ENCODE measurements at places on chromosomes 12 and 14. TPM values are rescaled to one million over a fixed set of nuclear protein-coding genes. Genes with fewer than 3 reads are reported as not detected.

DNA sequence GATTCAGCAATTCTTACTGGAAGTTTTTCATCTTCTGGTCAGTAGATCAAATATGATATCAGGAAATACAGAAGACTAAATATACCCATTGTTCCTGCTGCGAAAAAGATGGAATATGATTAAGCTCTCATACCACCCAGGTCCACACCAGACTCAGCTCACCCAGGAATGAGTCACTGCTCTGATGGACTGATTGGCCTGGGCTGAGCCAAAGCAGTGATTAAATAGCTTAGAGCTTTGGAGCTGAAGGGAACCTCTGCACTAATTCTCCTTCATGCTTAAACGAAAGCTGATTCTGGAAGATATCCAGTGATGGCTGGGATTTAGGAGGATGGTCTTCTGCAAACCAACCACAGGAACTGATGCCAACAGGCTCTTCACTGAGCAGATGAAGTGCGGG lies 62.0 kb upstream of the SYT1 start:
- DNase-seq, result no peak

GRCh38 chr12:112275836-112276235 lies 106.4 kb downstream of the HECTD4 start:
- no peak for DNase-seq

- DNase-seq, result no peak
These were observed 93.9 kb downstream of the DACT1 start for GRCh38 chr14:58731465-58732293.

GRCh38 chr12:76032043-76032981 lies 736 bp upstream of the PHLDA1 start:
- peak; percentile 79 for DNase-seq

GRCh38 chr14:56810836-56811592 lies 735 bp upstream of the OTX2 start:
- no peak for DNase-seq

- DNase-seq, result no peak
These were observed 39.0 kb downstream of the SLCO1B1 start for GRCh38 chr12:21169878-21170472.

GRCh38 chr14:83347874-83348273 lies 1814.2 kb upstream of the SEL1L start:
- no peak for DNase-seq

- no peak for DNase-seq
These were observed 106.7 kb downstream of the AEBP2 start for GRCh38 chr12:19546027-19546426.

GRCh38 chr12:52461693-52462092 lies 9.7 kb upstream of the KRT6B start:
- DNase-seq, result no peak

- no peak for DNase-seq
These were observed 41.2 kb upstream of the MED13L start for GRCh38 chr12:116318576-116319232.

- no peak for DNase-seq
These were observed 1.1 kb downstream of the SP1 start for GRCh38 chr12:53380794-53381730.

- DNase-seq, result no peak
These were observed 96.8 kb downstream of the EXOC5 start for GRCh38 chr14:57171903-57172302.

DNA sequence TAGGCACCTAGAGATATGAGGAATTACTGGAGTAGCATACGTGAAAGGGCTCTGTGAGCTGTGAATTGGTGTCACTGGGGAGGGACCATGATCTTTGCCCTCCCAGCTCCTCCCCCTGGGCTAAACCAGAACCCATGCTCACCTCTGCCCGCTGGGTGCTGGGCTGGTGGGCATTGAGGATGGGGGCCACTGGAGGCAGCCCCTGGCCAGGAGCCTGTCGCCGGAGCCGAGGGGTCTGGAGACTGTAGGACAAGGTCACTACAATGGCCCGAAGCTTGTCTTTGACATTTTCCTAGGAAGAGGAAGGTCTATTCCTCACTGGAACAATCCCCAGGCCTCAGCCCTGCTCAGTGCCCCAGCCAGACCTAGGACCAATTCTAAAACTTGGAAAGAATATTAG lies 11.6 kb downstream of the ITGA7 start:
- DNase-seq, result no peak

GRCh38 chr12:109949089-109949488 lies 47.1 kb downstream of the GIT2 start:
- DNase-seq, result no peak

GRCh38 chr14:92631098-92631497 lies 117.3 kb downstream of the LGMN start:
- no peak for DNase-seq

DNA sequence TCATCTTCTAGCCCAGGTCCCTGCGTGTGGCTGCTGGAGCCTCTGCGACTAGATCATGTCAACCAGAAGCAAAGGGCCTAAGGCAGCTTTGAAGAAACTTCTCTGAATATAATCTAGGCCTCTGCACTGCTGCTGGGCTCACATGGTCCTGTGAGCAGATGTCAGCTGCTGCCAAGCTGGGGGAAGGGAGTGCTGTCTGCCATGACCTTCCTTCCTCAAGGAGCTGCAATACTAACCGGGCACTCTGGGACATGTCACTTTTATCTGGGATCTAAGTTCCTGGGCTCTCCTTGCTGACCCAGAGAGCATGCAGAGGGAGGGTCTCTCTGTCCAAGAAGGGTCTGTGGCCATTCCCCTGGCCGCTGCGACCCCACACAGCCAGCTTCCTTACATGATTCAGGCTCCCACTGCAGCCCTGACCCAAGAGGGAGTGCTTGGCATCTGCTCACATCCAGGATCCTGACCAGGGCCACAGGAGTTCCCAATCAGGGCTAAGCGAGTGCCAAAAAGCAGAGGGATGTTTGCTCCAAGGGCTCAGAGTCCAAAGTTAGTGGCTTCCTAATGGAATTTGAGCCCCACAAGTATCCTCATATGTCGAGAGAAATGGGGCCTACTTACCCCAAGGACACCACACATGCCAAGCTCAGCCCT lies 74.0 kb downstream of the PLEKHG3 start:
- DNase-seq, result peak; percentile 72

GRCh38 chr14:67486890-67487289 lies 1.6 kb downstream of the TMEM229B start:
- DNase-seq, result peak; percentile 77

DNA sequence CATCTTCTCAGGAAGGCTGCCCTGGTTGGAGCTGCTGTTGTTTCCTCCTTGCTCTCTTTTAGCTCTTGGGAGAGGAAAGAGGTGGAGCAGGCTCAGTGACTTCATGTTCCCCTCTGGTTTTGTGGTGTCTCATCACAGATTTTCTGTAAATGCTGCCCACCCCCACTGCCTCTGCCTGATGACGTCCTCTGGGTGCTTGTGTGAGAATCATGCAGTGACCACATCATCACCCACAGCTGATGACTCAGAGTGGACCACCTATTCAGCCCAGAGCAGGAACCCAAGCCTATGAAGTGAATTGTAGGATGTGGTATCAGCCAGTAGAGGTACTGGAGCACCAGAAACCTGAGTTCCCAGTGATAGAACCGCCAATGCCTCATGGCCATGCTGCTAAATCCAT lies at the start of gene GZMB:
Gene GZMB (minus strand): TSS at position 33 of the 400 bp plus-strand sequence. CDS start 30 bp downstream, at position 3.
- DNase-seq, result no peak

- no peak for DNase-seq
These were observed 115.4 kb upstream of the OVCH1 start for GRCh38 chr12:29612912-29613311.

DNA sequence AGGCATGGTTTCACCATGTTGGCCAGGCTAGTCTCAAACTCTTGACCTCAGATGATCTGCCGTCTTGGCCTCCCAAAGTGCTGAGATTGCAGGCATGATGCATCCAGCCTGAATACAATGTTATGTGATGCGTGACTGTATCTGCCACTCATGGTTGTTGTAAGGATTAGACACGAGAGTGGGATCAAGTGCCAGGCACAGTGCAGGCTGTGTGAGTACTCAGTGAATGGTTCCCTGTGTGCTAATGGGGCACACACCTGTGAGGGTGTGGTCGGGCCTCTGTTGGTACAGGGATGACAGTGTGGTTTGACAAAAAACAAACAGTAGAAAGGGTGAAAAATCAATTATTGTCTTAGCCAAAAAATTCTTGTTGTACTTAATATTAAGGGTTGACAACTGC lies 61.8 kb downstream of the TECPR2 start:
- no peak for DNase-seq

DNA sequence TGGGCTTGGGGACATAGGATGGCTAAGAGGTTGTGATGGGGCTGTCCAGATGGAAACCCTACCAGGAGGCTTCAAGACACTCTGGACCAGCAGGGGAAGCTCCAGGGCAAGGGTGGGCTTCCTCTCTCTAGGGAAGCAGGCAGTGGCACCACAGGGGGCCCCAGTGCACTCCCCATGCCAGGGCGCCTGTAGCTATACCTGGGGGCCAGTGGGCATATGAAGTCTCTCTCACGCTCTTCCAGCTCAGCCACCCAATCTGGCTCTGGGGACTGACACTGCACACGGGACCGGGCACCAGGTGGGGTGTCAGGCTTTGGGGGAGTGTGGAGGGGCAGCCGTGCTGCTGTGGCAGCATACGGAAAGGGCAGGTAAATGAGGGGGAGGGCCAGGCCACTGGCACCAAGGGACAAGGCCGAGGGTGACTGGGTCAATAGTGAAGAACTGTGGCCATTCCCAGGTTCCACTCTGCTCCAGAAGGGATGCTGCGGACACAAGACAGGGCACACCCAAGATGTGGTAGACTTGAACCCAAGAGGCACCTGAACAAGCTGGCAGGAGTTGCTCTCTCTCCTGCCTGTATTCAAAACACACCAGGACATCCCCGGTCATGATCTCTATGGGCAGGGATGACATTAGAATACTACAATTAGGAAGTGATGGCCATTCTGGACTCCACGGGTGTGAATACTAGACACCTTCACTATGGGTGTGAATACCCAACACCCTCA lies 27.5 kb downstream of the RFLNA start:
- DNase-seq, result no peak

DNA sequence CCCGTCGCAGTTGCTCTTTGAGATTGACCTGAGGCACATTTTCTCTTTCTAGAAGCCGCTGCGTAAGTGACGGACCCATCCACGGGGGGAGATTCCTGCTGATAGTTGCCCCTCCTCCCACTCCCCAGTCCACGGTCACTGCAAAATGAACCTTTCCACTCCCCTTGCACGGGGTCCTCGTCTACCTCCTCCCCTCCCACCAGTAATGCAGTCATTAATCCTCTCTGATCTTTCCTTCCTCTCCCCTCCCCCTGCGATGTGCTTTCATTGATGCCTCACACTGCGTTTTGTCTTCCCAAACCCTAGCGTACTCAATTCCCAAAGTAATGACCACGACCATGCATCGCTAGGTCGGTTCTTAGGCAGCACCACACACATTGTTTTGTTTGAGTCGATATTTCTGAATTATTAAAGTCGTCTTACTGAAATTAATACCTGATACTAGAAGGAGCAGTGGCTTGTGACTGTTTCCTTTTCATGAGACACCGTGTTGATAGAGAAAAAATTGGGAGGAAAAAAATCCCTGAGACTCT lies 857 bp downstream of the ETNK1 start:
- no peak for DNase-seq

DNA sequence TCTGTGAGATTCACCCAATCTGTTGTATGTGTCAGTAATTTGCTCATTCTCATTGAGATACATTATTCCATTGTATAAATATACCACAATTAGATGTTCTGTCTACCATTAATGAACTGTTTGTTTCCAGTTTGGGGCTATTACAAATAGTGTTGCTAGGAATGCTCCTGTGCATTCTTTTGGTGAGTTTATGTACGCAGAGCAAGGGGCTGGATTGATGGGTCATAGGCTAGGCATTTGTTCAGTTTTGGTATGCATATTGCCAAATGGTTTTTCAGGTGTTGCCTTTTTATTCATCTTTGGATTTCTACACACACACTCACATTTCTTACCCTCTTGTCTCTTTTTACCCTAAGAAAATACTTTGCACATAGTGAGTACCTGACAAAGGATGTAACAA lies 93.4 kb downstream of the GPATCH2L start:
- no peak for DNase-seq

DNA sequence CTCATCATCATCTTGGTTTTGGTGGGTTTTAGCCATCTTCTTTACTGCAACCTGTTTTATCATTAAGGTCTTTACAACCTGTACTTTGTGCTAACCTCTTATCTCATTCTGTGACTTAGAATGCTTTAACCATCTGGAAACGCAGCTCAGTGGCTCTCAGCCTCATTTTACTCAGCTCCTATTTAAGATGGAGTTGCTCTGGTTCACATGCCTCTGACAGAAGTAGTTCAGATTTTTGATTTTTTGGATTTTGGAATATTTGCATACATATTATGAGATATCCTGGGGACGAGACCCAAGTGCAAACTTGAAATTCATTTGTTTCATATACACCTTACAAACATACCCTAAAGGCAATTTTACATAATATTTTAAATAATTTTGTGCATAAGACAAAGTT lies 10.7 kb downstream of the SLC38A1 start:
- no peak for DNase-seq

DNA sequence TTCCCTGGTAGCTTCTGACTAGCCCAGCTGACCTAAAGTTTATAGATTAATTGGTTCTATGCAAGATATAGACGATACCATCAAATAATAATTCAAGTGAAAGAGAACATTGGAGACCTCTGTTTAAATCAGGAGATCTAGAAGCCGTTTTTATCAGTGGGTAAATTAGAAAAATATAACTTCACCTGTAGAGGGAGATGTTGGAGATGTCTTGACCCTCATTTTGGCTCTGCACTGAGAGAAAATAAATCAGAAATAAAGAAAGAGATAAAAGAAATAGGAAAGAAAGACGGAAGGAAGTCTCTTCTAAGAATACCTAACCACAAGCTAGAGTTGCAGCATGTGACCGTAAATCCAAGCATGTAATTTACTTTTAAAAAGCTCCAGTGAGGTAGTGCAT lies 684.5 kb downstream of the C12orf50 start:
- no peak for DNase-seq

- no peak for DNase-seq
These were observed 12.8 kb downstream of the EIF2B2 start for GRCh38 chr14:75015496-75015895.

DNA sequence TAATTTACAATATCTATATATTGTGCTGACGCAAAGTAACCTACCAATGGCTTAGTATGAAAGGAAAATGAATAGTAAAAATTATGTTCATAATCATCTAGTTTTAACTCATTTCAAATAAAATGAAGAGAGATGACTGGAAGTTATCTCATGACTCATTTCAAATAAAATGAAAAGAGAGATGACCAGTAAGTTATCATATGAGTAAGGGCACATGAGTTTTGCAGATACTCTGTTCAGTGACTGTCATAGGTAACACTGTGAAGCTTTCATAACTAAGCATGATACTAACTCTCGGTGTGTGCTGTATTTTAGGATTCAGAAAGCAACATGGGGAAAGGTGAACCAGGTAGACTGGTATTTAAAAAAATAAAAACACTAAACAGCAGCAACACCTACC lies 364.5 kb upstream of the DIO2 start:
- DNase-seq, result no peak

Gene PTCSC3
- total RNA-seq, result not detected

Gene LRRK2
- total RNA-seq, result 8.4 TPM

Gene TPPP2
- 1.1 TPM for total RNA-seq

Gene TSHR
- not detected for total RNA-seq

Gene DPY19L2
- total RNA-seq, result 41.0 TPM

Gene OS9
- total RNA-seq, result 110 TPM

Gene WIF1
- 0.62 TPM for total RNA-seq

Gene TMEM229B
- 4.2 TPM for total RNA-seq

Gene NANOG
- not detected for total RNA-seq

Gene AKAP6
- 160 TPM for total RNA-seq

Gene PPP1R36
- total RNA-seq, result not detected

Gene CLEC1B
- not detected for total RNA-seq

Gene TAC3
- not detected for total RNA-seq

Gene RNASE3
- not detected for total RNA-seq

Gene EXOC3L4
- 1.2 TPM for total RNA-seq

Measured in Right ventricle myocardium inferior (tissue), 1 donor.